Activated T-cell treated with anti-CD3 and anti-CD28 coated beads for 24 hours (primary cell): ENCODE measurements at places on chromosomes 12 and 14.
A peak's percentile ranks its signal among the peaks of the same experiment; 100 is the strongest.

DNA sequence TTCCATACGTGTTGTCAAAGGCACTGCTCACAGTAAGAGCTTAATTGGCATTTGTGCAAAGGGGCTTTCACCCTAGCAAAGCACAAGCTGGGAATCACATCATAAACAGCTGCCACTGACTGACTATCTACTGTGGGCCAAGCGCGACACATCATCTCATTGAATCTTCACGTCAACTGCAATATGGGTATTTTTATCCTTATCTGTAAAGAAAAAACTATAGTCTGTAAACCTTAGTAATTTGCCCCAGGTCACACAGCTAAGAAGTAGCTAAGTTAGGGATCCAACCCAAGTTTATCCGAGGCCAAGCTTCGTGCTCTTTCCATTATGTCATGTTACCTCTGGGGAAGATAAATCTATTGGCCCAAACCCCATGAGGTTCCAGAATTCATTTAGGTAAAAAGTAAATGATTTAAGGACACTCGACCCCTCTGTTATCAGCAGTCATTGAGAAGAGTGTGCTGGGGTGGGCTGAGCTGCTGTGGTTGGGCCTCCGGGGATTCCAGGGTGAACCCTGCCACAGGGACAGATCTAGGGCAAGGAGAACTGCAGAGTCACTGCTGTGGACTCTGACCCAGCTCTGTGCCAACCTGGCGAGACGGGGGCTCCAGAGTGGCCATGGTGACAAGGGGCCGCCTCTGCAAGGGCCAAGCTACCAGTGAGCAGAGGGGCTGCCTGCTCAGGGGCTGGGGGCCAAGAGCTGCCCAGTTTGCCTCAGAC is 27.6 kb downstream of the NCKAP5L start:
- no peak for DNase-seq

GRCh38 chr14:34223373-34224148 is 238.5 kb downstream of the SPTSSA start:
- DNase-seq = no peak

GRCh38 chr12:120102189-120103043 is 14.1 kb downstream of the RAB35 start:
- DNase-seq = no peak

- no peak for DNase-seq
Observed at GRCh38 chr12:19659501-19659900, 220.2 kb downstream of the AEBP2 start.

DNA sequence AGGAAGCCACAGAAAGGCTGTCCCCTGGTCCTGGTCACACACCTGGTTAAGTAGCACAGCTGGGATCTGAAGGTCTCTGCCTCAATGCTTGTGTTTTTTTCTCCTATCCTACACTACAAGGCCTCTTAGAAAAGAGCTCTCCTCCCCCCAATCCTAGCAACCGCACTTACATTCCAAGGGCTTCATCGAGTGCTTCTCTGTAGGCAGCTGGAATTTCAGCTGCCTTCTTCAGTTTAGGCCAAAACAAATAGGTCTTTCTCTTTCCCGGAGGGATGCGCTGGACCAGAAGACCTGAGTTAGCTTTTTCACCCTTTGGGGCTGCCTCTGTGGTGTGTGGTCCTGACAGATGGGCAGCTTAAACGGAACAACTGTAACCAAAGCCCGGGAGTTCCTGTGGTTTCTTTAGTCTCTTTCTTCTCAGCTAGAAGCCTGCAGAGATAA is 109.7 kb downstream of the GPATCH2L start:
- DNase-seq = no peak

GRCh38 chr12:31991815-31992214 is 32.6 kb downstream of the RESF1 start:
- DNase-seq = no peak

GRCh38 chr12:132465269-132466190 is 24.4 kb upstream of the FBRSL1 start:
- DNase-seq = no peak

GRCh38 chr14:59190372-59190771 is 1.9 kb downstream of the DAAM1 start:
- no peak for DNase-seq

DNA sequence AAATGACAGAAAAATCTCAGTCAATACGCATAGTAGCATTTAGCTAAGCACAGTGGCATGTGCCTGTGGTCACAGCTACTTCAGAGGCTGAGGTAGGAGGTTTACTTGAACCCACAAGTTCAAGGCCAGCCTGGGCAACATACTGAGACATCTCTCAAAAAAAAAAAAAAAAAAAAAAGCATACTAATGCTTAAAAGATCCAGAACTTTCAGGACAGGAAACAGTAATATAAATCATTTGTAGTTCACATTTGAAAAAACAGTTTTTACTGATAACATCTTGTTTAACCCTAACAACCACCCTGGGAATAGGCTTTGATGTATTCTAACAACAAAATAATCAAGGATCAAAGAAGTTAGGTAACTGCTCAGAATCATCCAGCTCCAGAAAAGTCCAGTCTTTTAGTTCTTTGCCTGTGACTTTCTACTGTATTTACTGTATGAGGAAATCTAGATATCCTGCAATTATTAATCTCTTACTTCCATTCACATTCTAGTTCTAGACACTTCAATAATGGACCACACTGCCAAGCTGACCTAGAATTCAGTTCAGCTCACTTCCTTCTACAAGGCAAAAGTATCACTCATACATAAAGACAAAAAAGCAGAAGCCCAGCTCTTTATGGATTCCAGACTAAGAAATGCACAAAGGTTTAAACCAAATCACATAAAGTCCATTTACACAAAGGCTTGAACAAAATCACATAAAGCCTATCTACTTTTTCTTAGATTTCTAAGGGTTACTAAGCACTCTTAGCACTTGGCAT is 28.5 kb downstream of the PAWR start:
- no peak for DNase-seq

DNA sequence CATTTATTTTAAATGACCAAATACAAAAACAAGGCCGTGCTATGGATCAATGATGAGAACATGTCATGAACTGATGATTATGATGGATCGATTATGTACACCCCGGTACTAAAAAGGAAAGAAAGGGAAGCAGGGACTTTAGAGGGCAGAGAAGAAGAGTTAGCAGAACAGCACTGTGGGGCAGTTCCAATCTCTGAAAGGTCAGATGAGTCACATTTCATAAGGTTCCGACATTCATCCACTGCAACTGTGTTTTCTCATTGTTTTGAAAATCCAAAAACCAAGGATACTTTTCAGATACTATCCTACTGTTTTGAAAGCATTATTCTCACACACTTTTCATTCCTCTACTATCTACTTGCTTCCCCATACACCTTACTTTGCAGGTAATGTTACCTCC is 169.3 kb downstream of the STXBP6 start:
- no peak for DNase-seq

DNA sequence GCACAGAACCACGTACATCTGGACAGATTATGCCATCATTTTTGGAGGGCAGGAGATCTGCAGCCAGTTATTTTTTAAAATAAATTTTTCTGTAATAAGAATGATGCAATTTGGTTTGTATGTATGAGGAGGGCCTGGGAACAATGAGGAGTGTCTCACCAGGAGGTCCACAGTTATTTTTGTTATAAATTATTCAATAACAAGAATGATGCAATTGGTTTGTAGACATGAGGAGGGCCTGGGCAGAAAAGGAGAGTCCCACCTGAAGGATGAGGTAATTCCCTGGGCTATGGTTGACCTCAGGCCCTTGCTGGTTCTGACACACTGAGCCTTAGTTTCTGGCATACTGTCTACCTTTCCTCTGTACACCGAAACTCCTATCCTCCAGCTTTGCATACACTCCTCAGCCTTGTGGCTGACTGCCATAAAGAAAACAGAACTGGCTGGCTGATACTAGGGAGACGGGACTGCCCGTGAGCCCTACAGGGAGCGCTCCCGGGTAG is 9.0 kb upstream of the DCD start:
- DNase-seq = no peak

- no peak for DNase-seq
Observed at GRCh38 chr12:7073946-7074345, 13.4 kb downstream of the C1S start.

DNA sequence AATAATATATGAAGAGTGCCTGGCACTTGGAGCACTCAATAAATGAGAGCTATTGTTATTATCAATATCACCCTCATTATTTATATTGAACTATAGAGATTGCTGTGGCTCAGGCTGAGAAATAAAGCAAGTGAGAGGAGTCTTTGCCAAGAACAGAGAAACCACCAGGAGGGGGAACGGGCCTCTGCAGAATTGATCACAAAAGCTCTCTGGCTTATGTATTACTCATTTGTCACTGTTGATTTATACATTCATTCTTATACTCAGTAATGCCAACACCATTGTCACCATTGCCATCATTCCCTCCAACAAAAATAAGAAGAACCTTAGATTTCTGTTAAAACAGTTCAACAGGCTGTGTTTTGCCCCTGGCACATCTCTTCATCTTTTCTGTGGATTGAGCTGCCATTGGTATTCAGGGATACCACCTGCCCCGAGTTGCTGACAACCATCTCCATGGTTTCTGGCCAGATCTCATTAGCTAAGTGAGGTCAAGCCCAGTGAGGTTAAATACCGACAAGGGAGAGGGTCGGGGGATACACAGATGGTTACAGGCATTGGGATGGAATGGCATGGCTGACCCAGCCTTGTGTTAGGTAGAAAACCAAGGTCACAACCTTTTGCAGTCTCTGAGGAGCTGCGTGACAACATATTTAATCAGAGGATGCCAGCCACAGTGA is 21.8 kb upstream of the PCNX1 start:
- DNase-seq = peak; percentile 36

DNA sequence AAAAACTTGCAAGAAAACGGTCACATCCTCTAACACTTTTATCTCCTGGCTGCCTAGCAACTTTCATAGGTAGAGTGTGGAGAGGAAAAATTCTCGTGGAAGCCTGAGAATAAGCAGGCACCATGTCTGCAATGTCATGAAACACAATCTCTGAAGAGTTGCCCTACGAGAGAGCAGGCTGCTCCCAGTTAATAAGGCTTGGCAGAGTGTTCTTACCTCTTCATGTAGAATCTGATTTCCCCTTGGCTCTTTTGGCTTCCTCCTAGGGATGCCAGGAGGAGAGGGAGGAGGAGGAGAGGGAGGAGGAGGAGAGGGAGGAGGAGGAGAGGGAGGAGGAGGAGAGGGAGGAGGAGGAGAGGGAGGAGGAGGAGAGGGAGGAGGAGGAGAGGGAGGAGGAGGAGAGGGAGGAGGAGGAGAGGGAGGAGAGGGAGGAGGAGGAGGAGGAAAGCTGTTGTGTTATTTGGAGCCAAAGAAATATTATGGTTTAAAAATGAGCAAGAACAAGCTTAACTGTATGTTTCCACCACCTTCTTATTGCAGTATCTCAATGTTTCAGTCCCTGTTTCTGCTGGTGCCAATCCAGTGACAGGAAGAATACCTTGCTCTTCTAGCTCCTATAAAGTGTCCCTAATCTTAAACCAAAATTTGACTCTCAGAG is 52.9 kb downstream of the EGLN3 start:
- DNase-seq = no peak

- no peak for DNase-seq
Observed at GRCh38 chr12:124734224-124734788, 129.4 kb downstream of the SCARB1 start.

DNA sequence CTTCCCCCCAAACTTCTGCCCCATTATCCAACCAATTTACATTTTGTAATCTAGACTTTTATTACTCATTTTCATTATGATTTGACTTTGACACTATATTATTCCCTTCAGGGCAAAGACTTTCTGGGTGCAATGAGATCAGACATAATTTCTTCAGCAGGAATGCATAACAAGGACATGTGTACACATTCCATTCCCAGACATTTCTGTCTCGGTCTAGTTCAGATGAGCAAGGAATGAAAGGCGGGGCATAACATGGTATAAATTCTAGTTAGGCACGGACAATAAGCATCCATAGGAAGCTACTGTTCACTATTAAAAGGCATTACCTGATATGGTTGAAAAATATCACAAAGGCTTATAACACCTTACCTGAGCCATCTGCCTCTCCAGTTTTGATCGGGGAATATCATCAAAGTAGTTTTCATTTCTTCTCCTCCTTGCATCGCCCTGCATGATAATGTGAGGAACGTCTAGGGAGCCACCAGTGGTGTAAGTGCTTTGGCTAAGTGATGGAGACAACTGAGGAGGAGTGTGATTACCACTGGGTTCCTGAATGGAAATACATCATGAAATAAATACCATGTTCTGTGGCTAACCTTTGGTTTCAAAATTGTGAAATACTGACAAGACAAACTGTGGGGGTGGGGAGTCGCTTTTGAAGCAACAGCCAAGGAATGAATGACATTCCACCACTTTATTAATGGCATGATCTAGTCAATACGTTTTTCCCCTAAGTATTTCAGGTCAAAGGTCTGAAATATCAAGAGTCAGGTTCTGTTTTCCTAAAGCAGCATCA is 183.9 kb downstream of the APAF1 start:
- no peak for DNase-seq

GRCh38 chr12:118536306-118536906 is 160.1 kb downstream of the SUDS3 start:
- no peak for DNase-seq

- no peak for DNase-seq
Observed at GRCh38 chr12:111764120-111764821, 2.5 kb upstream of the ALDH2 start.

DNA sequence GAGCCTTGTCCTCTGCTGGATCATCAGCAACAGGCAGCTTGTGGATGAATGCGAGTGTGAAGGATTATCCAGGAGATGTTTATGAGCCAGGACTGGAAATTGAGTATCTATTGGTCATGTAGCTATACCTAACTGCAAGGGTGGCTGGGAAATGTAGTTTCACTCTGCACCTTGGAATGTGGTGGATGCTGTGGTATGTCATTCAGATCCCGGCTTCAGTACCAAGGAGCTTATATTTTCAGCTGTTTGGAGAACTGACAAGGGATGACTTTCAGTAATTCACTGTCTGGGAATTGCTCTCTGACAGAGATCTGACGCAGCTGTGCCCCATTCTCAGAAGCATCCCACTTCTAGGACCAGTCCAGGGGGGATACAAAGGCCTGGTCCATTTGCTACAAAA is 792.3 kb upstream of the NOVA1 start:
- DNase-seq = no peak

GRCh38 chr14:25011095-25011494 is 38.9 kb downstream of the STXBP6 start:
- DNase-seq = no peak

GRCh38 chr12:66087365-66087943 is 43.1 kb downstream of the LLPH start:
- DNase-seq = peak; percentile 32

DNA sequence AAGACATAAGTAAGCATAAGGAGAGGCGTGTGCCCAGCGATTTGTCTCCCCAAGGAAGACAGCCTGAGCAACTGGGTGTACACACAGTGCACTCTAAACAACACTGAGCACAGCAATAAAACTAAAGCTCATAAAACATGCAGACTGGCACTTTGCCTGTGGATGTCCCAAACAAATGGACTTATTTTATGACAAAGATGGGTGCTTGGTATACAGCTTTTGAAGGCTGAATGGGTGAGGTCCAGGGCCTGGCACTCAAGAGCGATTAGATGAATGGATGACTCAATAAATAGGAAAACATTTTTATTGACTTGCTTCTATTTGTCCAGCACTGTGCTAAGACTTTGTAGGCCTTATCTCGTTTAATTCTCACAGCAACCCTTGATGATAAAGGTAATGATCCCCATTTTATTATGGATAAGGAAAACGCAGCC is 28.5 kb downstream of the LGMN start:
- DNase-seq = no peak
